ENCODE measurements at places on chromosomes 5 and 9.
A peak's percentile ranks its signal among the peaks of the same experiment; 100 is the strongest.

DNA sequence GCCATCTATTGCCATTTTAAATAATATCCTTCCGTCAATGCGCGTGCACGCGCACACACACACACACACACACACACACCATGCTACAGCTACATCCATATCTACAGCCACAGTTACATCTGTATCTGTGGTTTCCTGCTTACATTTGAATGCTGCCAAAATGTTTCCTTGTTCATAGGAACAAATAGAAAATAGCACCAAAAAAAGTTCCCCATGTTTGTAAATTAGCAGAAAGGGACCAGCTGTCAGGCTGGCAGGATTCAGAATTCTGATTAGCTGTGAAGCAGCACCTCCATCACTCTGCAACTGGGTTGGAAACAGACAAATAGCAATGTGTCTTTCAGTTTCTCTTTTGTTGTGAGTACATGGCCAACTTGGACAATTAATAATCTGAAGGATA is 601.5 kb downstream of the IRX1 start:
- no peak for DNase-seq

GRCh38 chr9:99253772-99254431 is 31.8 kb downstream of the SEC61B start:
- DNase-seq: no peak

GRCh38 chr5:4189317-4189716 is 593.7 kb downstream of the IRX1 start:
- no peak for DNase-seq

GRCh38 chr5:127589309-127590030 is 59.4 kb upstream of the CTXN3 start:
- no peak for DNase-seq

DNA sequence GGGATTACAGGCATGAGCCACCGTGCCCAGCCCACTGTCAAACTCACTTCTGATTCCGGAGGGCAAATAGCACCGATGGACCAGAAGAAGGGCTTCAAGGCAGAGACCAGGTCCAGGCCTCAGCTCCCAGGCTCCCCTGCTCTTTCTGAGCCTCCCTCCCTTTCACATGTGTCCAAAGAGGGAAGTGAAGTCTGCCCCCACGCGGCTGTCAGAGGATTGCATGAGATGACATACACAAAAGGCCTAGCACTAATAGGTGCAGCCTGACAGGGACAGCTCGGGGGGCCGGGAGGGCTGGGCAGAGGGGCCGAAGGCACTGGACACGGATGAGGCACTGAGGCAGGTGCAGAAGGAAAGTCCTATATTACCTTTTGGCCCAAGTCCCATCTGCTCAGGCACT is 16.1 kb downstream of the FBP1 start:
- DNase-seq: peak; percentile 27

DNA sequence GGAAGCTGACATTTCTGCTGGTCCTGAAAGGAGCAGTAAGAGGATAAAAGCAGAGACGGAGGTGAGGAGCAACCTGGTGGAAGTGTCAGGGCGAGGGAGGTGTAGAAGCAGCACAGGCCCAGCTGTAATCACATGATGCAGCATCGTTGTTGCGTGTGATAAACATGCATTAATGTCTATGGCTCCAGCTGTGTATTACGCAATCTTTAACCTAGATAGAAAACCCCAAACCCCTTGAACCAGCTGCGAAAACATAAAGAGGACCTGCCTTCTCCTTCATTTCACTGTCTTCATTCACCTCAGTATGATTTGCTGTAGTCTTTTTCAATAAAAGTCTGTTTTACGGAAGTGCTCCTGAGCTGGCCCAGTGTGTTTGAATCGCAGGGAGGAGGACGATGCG is 162.9 kb downstream of the NTRK2 start:
- DNase-seq: no peak

GRCh38 chr9:5839572-5839902 is 6.6 kb upstream of the ERMP1 start:
- no peak for DNase-seq

DNA sequence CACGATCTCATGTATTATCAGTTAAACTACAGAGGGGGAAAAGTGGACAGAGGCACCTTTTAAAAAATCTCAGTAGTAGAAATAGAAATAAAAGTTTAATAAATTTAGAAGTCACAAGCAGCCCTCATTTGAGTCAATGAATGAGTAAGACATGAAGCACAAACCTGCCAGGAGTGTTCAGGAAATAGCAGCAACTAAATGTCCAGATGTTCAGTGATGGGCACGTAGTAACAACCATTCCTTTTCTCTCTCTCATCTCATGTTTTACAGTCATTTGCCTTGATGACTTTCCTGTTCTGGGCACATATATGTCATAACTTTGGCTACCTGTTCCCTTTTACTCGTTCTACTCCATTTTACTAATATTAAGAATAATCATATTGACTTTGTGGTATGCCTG is 17.7 kb downstream of the ISOC1 start:
- no peak for DNase-seq

DNA sequence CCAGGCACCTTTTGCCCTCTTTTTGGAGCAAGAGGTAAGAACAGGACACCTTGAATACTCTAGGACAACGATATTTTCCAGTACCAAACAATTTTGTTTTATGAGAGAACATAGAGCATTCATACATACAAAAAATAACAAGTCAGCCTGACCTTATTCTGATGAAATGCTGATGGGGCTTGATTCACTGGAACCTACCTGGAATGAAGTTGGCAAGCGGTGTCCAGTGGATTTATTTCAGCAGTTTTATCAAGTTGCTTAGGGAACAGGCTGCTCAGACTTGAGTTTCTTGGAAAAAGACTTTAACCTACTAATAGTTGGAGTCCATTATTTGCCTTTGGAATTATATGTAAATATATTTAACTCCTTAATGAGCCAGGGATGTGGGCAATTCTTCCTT is 322.0 kb downstream of the ARRDC3 start:
- DNase-seq: no peak
